ENCODE measurements at places on chromosomes 2 and 18.

DNA sequence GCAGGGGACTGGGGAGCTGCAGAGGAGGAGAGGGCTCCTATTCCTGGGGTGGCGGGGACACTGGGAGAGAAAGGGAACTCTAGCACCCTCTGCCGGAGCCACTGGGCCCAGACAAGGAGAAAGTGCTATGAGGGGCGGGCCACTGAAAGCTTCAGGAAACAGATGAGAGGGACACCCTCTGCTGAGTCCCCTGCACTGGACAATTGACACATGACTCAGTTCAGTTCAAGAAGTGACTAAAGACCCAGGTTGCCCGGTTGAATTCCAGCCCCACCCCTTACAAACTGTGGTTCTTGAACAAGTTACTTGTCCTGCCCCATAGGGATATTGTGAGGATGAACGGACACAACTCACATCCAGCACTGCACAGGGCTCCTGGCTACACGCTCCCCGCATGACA lies 5.0 kb downstream of the RUFY4 start:
- DNase-seq, result peak; percentile 66

DNA sequence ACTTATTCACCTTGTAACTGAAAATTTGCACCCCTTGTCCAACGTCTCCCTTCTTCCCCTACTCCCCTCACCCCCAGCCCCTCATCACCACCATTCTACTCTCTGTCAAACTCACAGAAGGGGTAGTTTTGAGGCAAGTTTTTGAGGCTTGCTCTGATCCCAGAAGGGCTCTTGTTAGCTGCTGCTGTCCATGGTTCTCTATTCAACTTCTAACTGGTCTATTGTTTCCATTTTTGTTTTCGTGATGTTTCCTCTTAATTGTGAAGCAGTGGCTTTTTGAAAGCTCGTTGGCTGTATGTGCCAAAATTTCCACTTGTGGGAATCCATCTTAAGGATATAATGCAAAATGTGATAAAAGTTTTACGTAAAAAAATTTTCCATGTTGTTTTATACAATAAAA lies 92.5 kb upstream of the CRACDL start:
- DNase-seq, result no peak

DNA sequence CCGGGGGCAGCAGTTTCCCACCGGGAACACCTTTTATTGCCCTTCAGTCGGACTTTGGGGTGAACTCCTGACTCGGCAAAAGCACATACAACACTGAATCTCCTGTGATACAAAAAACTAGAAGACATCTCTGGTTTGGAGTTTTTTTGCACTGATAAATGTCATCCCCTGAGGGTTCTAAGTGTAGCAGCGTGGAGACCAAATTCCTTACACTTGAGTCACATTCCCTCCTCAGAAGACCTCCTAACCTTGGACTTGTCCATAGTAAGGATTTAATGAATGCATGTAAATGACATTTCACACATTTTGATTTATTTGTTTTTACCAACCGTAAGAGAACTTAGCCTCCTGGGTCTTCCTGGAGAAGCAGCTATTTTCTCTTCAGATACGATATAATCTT lies 54.0 kb upstream of the GPR45 start:
- no peak for DNase-seq

- peak; percentile 46 for DNase-seq
Measured at GRCh38 chr2:233349005-233349998, 5.0 kb upstream of the DGKD start.

DNA sequence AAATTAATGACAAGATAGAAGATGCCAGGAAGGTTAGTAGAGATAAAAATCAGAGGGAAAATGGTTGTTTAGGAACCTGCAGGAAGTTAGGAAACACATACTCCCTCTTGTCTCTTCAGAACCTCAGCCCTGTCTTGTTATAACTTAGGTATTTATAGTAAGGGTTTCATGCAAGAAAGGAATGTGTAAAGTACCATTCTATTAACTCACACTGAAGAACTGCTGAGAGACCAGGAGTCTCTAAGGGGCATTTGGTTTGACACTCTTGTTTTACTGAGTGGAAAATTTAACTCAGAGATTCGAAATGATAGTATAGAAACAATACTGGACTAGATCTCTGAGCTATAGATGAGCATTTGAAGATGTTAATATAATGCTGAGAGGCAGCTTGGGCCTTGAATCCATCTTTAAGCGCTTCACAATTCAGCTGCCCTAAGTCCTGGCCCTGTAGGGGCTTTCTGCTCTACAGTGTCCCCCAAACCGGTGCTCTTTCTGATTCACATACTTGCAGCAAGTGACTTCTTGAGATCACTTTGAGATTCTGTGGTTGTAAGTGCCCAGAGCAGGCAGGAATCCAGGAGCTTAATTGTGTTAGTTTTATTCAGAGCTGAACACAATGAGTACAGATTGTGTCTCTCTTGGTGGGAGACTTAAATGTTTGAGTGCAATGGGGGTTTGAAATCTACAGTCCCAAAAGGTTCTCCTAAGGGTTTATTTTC lies 235.0 kb upstream of the RGPD4 start:
- DNase-seq, result no peak

DNA sequence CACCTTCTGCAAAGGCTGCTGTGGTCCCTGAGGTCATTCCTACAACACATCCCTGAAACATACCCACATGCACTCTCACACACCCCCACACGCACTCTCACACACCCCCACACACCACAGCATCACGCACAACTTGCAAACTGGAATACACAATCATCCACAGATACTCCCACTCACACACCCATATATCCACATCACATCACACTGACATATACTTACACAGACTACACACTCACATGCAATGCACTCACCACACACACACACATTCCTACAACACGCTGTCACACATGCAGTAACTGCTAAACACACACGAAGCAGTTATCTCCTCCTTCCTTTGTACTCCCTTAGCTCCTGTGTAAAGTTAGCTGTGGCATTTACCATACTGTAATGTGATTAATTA lies 57.1 kb upstream of the PKDCC start:
- DNase-seq, result no peak

DNA sequence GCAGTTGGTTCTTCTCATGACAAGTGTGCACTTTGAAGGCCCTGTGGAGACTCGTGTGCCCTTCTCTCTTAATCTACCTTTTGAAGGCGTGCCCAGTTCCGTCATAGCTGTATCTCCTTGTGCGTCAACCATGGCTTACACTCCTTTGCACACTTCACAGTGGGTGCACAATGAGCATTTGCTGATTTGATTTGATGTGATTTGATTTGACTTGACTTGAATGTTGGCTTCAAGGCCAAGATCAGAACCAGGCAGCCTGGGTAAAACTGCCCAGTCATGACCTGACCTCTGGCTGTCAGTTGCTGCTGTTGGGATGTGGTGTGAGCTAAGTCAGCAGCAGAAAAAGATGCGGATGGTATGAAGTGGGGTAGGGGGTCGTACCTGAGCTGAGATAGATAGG lies 670.3 kb upstream of the HS6ST1 start:
- no peak for DNase-seq

DNA sequence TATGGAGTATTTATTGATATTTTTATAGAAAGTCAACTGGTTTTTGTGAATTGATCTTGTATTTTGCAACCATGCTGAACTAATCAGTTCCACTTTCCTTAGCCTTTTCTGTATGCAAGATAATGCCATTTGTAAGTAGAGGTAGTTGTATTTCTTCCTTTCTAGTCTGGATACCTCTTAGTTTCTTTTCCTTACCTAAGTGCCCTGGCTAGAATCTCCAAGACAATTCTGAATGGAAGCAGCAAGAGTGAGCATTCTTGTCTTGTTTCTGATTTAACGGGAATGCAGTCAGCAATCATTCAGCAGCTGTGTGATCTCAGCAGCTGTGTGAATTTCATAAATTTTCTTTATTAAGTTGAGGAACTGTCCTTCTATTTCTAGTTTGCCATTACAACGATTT lies 73.4 kb downstream of the NRXN1 start:
- DNase-seq, result no peak

DNA sequence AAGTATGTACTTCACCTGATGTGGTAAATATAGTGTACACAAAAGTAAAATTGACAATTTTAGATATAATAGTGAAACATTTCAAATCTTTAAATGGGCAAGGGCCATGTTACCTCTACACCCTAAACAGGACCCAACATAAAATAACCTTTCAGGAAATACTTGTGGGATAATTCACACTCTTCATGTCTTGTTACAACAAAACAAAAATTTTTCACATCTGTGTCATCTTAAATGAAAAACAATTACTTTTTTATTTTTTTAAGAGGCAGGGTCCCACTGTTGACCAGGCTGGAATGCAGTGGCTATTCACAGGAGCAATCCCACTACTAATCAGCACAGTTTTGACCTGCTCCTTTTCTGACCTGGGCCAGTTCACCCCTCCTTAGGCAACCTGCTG lies 42.1 kb downstream of the SRBD1 start:
- no peak for DNase-seq

GRCh38 chr18:45069546-45069945 lies 388.9 kb downstream of the SETBP1 start:
- DNase-seq, result no peak

DNA sequence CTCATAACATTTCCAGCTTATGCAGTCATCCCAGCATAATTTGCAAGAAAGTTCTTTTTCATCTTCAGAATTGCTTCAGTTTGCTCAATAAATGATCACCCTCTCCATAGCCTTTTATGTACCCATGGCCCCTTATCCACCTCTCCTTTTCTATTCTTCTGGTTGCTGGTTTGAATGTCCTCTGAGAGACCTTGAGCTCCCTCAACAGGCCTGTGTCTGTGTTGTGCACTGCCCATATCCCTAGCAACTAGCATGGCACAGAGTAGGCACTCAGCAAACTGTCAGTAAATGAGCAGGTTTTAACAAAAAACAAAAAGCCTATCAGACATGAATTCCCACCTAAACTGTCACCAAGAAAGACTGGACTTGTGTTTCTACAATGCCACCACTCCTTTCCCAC lies 160.5 kb downstream of the AKAIN1 start:
- DNase-seq, result no peak

DNA sequence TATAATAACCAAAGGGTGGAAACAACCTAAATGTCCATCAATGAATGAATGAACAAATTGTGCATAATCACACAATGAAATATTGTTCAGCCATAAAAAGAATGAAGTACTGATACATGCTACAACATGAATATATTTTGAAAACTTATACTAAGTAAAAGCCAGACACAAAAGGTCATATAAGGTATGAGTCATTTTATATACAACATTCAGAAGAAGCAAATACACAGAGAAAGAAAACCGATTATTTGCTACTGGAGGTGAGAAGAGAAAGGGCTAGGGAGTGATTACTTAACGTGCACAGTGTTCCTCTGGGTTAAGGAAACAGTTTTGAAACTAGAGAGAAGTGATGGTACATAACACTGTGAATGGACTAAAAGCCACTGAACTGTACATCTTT lies 105.3 kb downstream of the GORASP2 start:
- no peak for DNase-seq

GRCh38 chr18:13239171-13239956 lies 20.8 kb downstream of the LDLRAD4 start:
- no peak for DNase-seq

DNA sequence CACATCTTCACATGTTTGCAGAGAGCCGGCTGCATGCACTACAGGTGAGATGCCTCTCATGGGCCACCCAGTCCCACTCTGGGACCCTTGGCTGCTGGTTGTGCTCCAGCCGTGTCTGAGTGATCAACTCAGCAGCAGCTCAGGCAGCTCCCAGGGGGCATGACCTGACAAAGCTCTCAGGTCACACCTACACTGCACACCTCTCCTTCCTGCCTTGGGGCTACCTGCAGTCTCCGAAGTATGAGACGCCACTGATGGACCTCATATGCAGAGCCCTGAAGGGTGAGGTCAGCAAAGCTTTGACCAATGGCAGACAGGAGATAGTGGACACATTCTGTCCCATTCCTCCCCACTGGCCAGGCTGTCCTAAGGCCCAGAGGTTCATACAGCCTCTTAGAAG lies 51.4 kb downstream of the LBH start:
- DNase-seq, result no peak

GRCh38 chr18:48777744-48778116 lies 173.0 kb downstream of the SMAD7 start:
- peak; percentile 32 for DNase-seq

- DNase-seq, result no peak
Measured at GRCh38 chr2:237946423-237946822, 20.4 kb upstream of the UBE2F start.

DNA sequence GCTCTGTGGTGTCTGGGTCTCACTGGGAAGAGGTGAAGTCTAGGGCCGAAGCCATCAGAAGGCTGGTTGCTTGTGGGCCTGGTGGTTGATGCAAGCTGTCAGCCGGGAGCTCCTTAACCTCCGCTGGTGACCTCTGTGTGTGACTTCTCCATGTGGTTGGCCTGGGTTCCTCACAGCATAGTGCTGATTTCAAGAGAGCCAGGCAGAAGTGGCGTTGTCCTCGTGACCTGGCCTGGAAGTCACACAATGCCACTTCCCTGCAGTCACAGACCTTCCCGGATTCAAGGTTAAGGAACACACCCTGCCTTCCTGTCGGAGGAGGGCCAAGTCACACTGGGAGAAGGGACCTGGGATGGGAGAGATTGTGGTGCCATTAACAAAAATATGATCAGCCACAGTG lies 303.7 kb upstream of the HS6ST1 start:
- peak; percentile 58 for DNase-seq

GRCh38 chr2:240060977-240061591 lies 7.8 kb upstream of the OR6B3 start:
- DNase-seq, result peak; percentile 62

GRCh38 chr18:53360501-53361443 lies 863.7 kb downstream of the MBD2 start:
- no peak for DNase-seq

- peak; percentile 25 for DNase-seq
Measured at GRCh38 chr2:225670111-225670974, 270.8 kb downstream of the NYAP2 start.

DNA sequence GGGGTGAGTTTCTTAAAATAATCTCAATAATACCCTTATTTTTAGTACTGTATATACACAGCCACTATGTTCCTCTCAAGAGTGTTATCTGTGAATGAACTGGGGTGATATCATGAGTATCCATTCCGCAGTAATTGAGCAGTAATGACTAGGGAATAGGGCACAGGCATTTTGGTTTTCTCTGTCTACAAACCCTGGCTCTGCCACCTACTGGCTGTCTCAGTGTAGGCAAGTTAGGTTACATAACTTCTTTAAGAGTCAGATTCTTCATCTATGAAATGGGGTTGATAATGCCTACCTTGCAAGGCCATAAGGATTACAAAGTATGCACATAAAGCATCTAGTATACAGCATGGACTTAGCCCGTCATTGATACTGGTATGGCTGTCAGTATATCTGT lies 555.8 kb downstream of the NRXN1 start:
- no peak for DNase-seq
